ENCODE measurements at places on chromosomes 2 and 18.

- DNase-seq = no peak
Measured at GRCh38 chr2:169013628-169014026, 17.5 kb downstream of the ABCB11 start.

DNA sequence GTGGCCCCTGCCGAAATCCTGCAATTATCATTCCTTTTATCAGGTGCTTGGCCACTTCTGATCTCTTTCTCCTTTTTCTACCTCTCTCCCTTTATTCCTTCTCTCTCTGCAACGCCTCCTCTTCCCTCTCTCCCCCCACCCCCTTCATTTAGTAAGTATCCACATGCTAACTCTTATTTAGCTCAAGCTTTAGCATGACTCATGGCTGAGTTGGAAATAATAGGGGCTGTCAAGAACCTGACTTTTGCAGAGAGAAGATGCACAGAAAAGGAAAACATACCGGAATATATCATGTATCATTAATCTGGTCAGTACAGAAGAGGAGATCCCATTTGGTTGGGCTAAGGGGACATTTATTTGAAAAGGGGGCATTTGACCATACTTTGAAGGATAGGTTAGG is 33.1 kb downstream of the FAM171B start:
- peak; percentile 6 for DNase-seq

- no peak for DNase-seq
Measured at GRCh38 chr18:45012286-45012685, 331.6 kb downstream of the SETBP1 start.

DNA sequence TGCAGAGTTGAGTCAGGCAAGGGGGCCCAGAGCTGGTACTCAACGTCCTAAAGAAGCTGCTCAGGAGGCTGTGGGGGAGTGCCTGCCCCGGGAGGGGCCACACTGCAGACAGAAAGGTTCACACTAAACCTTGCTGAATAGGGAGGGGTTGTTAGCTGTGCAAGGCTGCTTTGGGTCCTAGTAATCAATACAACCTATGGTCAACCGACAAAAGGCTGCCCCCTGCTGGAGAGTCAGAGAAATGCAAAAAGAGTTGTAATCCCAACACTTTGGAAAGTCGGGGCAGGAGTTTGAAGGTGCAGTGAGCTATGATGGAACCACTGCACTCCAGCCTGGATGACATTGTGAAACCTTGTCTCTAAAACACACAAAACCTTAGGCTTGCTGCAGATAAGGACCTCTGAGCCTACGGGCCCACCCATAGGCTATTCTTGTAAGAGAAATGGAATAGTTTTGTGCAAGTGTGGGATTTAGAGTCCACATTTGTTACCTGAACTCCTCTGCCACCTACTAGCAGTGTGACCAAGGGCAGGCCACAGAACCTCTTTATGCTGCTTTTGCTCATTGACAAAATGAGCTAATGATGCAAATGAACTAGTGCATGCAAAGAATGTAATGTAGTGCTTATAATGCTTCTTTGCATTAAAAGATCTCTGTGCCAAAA is 81.5 kb downstream of the PRPF40A start:
- DNase-seq = peak; percentile 68

DNA sequence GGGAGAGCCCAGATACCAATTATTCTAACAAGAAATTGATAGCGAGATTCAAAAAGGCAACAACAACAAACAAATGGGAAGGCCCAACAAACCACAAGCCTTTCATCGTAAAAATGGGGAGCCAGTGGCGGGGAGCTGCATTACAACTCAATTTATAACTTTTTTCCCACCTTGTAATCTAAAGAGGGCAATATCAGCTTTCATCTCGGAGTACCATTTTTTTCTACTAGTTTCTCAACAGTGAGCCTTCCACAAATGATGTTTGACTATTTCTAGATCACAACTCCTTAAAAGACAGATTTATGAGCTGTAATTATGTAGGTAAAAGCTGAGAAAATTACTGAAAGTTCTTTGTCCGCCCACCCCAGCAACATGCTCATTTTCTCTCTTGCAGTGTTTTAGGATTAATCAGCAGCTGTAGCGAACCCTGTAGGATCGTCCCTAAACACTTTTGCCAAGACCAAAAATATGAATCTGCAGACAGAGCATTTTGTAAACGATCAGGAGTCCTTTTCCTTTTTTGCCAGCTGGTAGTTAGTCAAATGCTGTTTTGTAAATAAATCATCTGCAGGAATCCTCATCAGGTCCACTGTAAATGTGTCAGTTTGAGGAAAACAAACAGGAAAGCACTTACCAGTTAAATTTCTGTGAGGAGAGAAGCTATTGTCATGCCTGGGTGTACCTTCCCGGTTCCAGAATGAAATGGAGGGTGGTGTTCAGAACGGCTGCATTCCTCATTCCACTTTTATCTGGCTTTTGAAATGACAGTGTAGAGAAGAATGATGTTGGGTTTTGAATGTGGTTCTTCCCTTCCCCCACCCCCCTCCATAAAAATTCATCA is 53.2 kb downstream of the EEF1B2 start:
- peak; percentile 64 for DNase-seq

DNA sequence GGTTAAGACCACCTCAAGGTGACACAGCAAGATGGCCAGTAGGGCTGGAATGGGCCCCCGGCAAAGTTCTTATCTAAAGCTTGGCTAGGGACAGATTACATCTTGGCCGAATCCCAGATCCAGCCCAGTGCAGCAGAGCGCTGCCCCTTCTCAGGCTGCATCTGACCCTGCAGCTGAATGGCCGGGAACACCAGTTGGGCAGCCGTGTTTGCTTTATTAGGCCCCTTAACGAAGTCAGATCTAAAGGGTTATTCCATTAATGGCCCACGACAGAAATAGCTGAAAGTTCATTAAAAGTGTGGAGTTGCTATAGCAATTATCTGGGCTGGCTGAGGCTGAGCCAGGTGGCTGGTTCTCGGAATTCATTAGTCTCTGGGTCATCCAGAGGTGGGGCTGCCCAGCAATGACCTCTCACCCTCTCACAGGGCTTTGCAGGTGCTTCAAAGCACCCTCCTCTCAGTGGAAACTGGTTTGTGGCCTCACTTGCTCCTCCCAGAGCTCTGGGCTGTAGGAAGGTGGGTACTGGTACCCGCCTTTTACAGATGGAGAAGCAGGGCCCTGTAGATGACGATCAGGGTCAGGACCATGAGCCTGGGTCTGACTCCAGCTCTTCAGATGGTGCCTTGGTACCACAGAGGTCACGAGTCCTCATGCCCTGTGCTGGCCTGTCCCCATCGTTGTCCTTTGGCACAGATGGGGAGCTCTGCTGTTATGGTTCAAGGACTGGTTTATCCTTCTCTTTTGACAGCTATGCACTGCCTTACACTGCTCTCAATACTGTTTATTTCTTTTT is 68.8 kb downstream of the EMX1 start:
- no peak for DNase-seq

GRCh38 chr2:112827604-112828185 is 8.9 kb downstream of the IL1B start:
- peak; percentile 36 for DNase-seq

GRCh38 chr18:72530622-72531021 is 13.5 kb downstream of the CBLN2 start:
- no peak for DNase-seq

DNA sequence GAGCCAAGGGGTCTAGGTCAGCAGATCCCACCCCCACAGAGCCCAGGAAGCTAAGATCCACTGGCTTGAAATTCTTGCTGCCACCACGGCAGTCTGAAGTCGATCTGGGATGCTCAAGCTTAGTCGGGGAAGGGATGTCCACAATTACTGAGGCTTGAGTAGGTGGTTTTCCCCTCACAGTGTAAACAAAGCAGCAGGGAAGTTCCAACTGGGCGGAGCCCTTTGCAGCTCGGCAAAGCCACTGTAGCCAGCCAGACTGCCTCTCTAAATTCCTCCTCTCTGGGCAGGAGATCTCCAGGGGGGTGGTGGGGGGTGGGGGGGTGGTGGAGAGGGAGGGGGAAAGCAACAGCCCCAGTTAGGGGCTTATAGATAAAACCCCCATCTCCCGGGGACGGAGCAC is 419.5 kb downstream of the NUP35 start:
- no peak for DNase-seq

- DNase-seq = no peak
Measured at GRCh38 chr2:33126552-33126951, 179.8 kb downstream of the LTBP1 start.

DNA sequence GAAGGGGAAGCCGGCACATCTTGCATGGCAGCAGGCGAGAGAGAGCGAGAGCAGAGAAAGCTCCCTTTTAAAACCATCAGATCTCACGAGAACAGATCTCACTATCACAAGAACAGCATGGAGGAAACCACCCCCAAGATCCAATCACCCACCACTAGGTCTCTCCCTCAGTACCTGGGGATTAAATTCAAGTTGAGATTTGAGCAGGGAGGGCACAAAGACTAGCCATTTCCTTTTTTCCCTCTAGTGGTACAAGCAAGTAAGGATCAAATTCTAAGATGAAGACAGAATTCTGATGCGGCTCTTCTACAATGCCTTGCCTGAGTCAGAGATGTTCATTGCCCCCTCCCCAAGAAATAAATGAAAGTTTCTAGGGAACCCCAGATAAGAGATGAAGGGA is 45.6 kb upstream of the ANKRD44 start:
- peak; percentile 14 for DNase-seq

DNA sequence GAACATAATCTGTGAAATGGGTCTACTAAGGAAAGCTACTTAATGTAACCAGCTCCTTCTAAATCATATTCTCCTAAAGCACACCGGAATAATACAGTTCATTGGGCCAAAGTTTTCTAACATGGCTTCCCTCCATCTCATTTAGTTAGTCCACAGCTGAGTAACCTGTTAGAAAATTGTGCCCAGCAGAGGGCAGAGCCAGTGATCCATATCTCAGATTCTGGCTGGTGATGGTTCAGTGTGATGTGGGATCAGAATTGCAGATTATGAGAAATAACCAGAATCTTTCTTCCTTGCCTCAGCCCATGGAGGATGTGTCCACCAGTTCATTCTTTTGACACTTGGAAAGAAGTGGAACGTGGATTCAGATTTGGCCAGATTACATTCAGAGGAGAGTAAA is 9.4 kb upstream of the CTLA4 start:
- no peak for DNase-seq

GRCh38 chr2:237257471-237257951 is 156.5 kb downstream of the COL6A3 start:
- DNase-seq = peak; percentile 75

DNA sequence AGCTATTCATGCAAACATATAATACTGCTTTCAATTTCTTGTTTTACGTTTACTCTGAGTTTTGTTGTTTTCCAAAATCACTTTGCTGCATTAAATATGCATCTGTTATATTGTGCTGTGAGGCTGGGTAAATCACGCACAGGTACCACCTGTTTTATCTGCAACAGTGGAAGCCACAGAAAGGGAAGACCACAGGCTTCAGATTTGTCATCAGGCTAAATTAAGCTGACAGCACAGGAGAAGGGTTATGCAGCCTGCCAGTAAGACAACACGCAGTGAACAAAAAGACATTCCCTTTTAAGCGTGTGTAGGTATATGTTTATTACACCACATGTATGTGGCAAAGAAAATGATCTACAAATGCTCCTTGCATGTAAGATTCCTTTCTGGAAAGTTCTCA is 38.2 kb downstream of the ZNF516 start:
- no peak for DNase-seq

DNA sequence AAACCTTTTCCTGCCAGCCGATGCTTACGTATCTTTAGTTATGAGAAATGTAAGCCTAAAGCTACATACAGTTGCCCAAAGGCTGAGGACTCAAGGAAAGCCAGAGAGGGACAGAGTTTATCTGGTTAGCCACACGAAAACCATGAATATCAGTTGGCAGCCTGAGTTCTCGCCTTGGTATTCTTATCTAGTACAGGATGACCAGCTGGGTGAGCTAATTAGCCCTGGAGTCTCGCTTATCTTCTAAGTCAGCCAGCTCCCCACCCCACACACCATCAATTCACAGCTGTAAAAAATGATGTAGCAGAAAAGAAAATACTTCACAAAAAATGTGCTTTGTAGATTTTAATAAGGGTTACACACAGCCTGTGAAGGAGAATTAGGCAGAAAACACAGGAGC is 617.5 kb upstream of the SOX11 start:
- DNase-seq = no peak

- peak; percentile 84 for DNase-seq
Measured at GRCh38 chr2:234291765-234292204, 205.1 kb downstream of the ARL4C start.

GRCh38 chr2:15886231-15886630 is 54.1 kb upstream of the MYCN start:
- DNase-seq = no peak

GRCh38 chr2:127094509-127095366 is 12.2 kb downstream of the BIN1 start:
- no peak for DNase-seq

DNA sequence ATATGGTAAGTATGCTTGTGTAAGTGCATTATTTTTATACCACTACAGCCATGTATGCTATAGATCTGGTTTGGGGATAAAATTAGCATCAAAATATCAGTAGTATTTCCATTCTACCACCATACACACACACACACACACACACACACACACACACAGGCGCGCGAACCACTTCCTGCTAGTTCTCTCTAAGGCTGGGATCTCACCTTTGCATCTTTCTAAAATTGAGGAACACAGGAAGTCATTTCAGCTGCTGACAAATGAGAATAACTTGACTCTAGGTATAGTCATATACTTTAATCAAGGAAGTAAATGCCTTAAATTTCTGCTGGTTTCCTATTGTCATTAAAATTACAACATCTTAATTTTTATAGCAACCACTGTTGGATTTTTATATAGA is 72.5 kb downstream of the RBM43 start:
- DNase-seq = no peak

- no peak for DNase-seq
Measured at GRCh38 chr18:12015416-12016062, 34.2 kb downstream of the IMPA2 start.

DNA sequence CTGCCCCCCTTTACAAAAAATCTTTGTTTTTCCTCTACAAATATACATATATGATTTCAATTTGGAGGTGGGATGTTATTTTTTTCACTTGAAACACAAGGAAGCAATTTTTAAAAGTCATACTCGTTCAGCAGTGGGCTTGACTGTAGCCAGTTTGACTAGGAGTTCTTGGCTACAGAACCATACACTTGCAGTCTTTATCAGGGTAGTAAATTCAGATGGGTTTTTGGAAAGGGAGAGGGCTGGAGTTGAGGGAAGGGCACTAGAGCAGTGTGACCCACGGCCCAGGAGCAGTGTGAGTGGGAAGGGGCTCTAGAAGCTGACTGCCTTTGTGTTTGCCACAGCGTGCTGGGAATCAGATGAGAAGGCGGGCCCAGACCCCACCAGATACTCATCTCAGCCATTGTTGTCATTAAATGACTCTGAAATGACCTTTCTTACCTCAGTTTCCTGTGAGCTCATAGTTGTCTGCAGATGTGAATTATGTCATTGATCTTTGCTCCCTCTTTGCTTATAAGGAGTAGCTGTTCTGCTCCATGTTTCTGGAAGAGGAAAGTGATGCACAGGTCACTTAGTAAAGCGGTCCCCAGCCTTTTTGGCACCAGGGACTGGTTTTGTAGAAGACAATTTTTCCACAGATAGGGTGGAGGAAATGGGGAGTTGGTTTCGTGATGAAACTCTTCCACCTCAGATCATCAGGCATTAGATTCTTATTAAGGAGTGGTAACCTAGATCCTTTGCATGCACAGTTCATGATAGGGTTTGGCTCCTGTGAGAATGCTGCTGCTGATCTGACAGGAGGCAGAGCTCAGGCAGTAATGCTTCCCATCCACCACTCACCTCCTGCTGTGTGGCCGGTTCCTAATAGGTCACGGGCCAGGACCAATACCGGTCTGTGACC is 116.8 kb downstream of the SPTBN1 start:
- DNase-seq = peak; percentile 71

Data from fibroblast of pulmonary artery (primary cell).